Thymus (tissue), 14 donors: ENCODE measurements at places on chromosomes 4 and X.

GRCh38 chr4:144666539-144667175 lies 20.7 kb downstream of the HHIP start:
- DNase-seq: no peak

- DNase-seq: no peak
Observed at GRCh38 chrX:150310881-150311280, 52.2 kb upstream of the MAMLD1 start.

GRCh38 chr4:47198791-47199190 lies 167.4 kb downstream of the GABRB1 start:
- no peak for DNase-seq

- no peak for DNase-seq
Observed at GRCh38 chrX:132214518-132214917, 4.7 kb downstream of the RAP2C start.

- DNase-seq: no peak
Observed at GRCh38 chr4:142721187-142721586, 124.9 kb downstream of the INPP4B start.
